Naive thymus-derived CD4-positive, alpha-beta T cell (primary cell): ENCODE measurements at places on chromosomes 2 and 18. TPM values are rescaled to one million over a fixed set of nuclear protein-coding genes. Genes with fewer than 3 reads are reported as not detected.

The HOXD9 gene
- total RNA-seq = not detected

DNA sequence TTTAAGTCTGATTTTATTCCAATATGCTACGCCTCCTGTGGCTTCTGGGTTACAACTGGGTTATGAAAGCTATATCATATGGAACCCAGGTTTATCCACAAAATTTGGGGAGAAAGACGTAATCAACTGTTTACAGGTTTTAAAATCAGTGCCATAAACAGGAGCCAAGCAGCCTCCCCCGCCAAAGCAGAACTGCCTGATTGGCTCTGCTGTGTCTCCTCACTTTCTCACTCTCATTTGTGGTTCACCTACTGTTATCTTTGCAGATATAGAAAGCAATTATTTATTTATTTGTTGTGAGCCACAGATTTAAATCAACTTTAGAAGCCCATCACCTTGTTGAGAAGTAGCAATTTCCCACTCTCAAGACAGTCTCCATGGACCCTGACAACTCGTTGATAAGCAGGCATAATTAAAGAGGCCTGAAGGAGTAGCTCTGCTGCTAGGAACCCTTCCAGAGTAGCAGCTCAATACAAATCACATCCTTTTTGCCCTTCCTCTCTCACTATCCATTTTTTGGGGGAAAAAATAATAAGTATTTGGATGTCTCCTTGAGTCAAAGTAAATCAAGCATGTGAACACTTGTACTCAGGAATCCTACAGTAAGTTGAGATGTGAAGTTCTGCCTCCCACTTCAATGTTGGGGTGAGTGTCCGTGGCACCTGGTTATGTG is 191.0 kb upstream of the CCDC150 start:
- DNase-seq = no peak
- no peaks in the 10 kb centered on the region for H3K4me1 ChIP-seq
- H3K36me3 ChIP-seq = no peaks in the 10 kb centered on the region
- H3K27ac ChIP-seq = no peak overlapping the region
- no peaks in the 10 kb centered on the region for H3K27me3 ChIP-seq

GRCh38 chr2:227888289-227888688 is 16.9 kb downstream of the DAW1 start:
- DNase-seq = no peak
- no peak overlapping the region for H3K27ac ChIP-seq
- H3K27me3 ChIP-seq = no peaks in the 10 kb centered on the region
- H3K4me1 ChIP-seq = no peaks in the 10 kb centered on the region
- no peak overlapping the region for H3K4me3 ChIP-seq

- no peak for DNase-seq
- no peak overlapping the region for H3K27ac ChIP-seq
- H3K4me3 ChIP-seq = no peak overlapping the region
- H3K36me3 ChIP-seq = no peaks in the 10 kb centered on the region
- peaks cover 3% of the 10 kb centered on the region for H3K27me3 ChIP-seq
Measured at GRCh38 chr2:241550616-241551580, 7.6 kb upstream of the BOK start.

The CCDC121 gene
- total RNA-seq = 2.7 TPM

DNA sequence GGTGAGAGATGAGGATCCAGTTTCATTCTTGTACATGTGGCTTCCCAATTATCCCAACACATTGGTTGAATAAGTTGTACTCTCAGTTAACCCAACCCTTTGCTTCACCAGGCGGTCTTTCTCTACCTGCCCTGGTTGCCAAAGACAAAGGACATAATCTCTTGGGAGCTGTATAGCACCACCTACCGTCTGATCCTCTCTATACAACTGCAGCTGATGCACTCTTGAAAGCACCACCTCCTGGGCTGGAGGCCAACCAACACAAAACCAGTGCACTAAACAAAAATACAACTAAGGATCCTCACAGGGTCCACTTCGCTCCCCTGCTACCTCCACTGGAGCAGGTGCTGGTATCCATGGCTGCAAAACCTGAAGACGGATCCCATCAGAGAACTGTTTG is 473.6 kb upstream of the NRXN1 start:
- no peak overlapping the region for H3K4me3 ChIP-seq
- H3K4me1 ChIP-seq = no peaks in the 10 kb centered on the region
- no peak for DNase-seq
- H3K27ac ChIP-seq = no peak overlapping the region
- H3K27me3 ChIP-seq = no peaks in the 10 kb centered on the region

The CCDC178 gene
- total RNA-seq = not detected

DNA sequence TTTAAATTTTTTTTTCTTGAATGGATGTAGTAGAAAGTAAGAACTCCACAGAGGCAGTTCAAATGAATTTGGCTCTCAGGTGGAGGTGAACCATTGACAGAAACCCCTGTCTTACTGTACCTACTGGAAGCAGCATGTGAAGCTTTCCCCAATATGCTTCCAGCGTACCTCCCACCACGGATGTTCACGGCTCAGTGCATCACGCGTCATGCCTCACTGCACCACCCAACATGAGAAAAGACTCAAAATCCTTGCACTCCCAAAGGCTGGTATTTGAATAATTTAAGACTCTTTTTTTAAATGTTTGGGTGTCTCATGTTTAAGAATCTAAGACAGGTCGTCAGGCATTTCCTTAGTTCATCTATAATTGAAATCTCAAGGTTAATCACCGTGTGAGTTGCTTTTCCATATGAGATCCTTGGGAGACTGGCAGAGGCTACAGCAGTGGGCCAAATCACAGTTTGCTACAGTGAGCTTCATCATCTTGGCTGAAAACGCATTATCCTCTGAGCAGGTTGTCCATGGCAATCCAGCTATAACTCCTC is 846.4 kb downstream of the DCDC2C start:
- no peaks in the 10 kb centered on the region for H3K36me3 ChIP-seq
- no peak for DNase-seq
- no peaks in the 10 kb centered on the region for H3K27me3 ChIP-seq
- H3K4me1 ChIP-seq = no peaks in the 10 kb centered on the region
- H3K4me3 ChIP-seq = no peak overlapping the region

The POTEJ gene
- total RNA-seq = not detected

DNA sequence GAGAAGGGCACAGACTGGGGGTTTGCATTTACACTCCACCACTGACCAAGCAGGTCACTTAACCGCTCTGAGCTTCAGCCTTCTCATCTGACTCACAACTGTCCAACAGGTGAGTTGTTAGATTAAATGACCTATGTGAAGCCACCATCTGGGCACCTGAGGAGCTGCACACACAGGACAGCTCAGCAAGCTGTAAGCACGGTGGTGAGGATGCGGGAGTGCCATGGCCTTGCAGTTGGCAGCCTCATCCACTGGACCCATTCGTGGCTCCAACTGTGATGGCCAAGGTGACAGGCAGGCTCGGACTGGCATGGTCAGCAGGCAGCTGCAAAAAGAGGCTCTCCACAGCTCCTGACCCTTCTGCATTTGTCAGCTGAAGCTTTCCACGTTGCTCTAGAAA is 23.3 kb upstream of the AMMECR1L start:
- no peaks in the 10 kb centered on the region for H3K36me3 ChIP-seq
- no peak overlapping the region for H3K27ac ChIP-seq
- H3K27me3 ChIP-seq = no peaks in the 10 kb centered on the region
- DNase-seq = no peak
- no peaks in the 10 kb centered on the region for H3K4me1 ChIP-seq

DNA sequence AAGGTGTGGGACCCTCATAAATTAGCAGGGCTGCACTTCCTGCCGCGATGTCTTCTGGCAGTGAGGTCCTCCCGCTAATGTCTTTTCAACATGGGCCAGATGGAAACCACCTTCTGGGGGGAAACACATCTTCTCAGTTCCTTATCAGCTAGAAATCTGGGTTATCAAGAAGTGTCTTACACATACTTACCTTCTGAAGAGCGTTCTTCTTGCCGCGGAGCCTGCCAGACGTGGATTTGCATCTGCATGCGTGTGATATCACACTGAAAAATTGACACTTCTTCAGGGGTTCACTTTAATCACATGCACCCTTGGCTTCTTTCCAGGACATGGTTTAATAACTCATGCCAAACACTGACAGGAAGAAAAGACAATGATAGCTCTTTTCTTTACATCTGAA is 163.5 kb upstream of the SOX11 start:
- H3K27ac ChIP-seq = no peak overlapping the region
- DNase-seq = no peak
- no peaks in the 10 kb centered on the region for H3K27me3 ChIP-seq
- no peaks in the 10 kb centered on the region for H3K36me3 ChIP-seq
- H3K4me3 ChIP-seq = no peak overlapping the region

DNA sequence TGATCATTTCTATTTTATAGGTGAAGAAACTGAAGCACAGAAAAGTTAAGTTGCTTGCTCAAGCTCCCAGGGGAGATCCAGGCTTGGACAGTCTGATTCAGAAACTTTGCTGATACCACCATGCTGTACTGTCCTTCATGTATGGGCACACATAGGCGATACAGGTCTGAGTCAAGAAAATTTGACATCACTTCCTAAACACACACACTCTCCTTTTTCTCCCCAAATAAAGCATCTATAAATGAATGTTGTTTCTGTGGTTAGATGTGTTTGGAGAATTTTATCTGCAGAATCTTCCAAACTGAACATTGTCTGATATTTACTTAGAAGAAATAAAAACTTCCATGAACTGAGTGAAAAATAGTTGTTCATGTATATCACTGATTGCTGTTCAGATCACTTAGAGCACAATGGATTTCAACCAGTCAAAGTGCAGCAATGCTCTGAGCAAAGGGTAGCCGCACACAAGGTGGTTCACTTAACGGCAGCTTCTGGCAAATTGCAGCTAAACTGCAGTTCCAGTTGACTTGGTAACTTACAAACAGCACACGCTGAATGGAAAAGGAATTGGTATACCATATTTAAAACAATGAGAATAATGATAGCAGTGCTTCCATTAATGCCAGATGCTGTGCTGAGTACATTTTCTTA is 10.0 kb upstream of the AGFG1 start:
- peaks cover 70% of the 10 kb centered on the region for H3K4me1 ChIP-seq
- H3K27ac ChIP-seq = no peak overlapping the region
- no peaks in the 10 kb centered on the region for H3K36me3 ChIP-seq
- H3K4me3 ChIP-seq = no peak overlapping the region

The SIGLEC15 gene
- total RNA-seq = 1.3 TPM

DNA sequence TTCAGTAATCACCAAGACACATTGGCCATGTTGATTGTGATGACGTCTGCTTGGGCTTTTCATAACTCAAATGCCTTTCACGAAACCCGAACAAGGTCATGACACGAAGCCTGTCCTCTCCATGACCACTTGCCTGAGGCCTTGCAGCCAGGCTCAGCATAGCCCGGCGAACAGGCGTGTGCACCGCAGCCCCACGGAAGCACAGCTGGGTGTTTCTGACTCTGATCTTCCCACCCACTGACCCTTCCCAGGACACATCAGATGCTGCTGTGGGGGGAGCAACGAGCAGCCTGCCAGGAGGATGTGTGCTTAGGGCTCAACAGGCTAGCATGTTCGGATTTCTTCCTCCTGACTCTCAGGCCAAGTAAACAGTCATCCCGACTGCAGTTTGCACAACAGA is 369.4 kb upstream of the SALL3 start:
- H3K27me3 ChIP-seq = no peaks in the 10 kb centered on the region
- no peaks in the 10 kb centered on the region for H3K36me3 ChIP-seq
- H3K4me1 ChIP-seq = no peaks in the 10 kb centered on the region
- H3K27ac ChIP-seq = no peak overlapping the region
- no peak overlapping the region for H3K4me3 ChIP-seq
